ENCODE measurements at places on chromosomes 5 and 9. TPM values are rescaled to one million over a fixed set of nuclear protein-coding genes. Genes with fewer than 3 reads are reported as not detected.

- no peak for DNase-seq
Observed at GRCh38 chr5:90949469-90950358, 391.1 kb downstream of the ADGRV1 start.

Gene DCANP1
- not detected for total RNA-seq

- DNase-seq, result peak; percentile 51
Observed at GRCh38 chr9:133112663-133113026, 8.4 kb downstream of the RALGDS start.

Gene CYLC2
- total RNA-seq, result not detected
